ENCODE measurements at places on chromosomes 7 and 10.

GRCh38 chr10:112359606-112360307 lies 14.2 kb upstream of the ACSL5 start:
- peaks cover 12% of the 10 kb centered on the region for H3K4me1 ChIP-seq
- H3K27me3 ChIP-seq = no peaks in the 10 kb centered on the region
- no peak overlapping the region for H3K4me3 ChIP-seq
- H3K27ac ChIP-seq = peak overlapping the region; percentile 80
- no peak for DNase-seq

- H3K36me3 ChIP-seq = no peaks in the 10 kb centered on the region
- H3K4me1 ChIP-seq = no peaks in the 10 kb centered on the region
- DNase-seq = no peak
- H3K4me3 ChIP-seq = no peak overlapping the region
- H3K27me3 ChIP-seq = no peaks in the 10 kb centered on the region
These were observed 15.2 kb upstream of the C10orf67 start for GRCh38 chr10:23359692-23360380.

DNA sequence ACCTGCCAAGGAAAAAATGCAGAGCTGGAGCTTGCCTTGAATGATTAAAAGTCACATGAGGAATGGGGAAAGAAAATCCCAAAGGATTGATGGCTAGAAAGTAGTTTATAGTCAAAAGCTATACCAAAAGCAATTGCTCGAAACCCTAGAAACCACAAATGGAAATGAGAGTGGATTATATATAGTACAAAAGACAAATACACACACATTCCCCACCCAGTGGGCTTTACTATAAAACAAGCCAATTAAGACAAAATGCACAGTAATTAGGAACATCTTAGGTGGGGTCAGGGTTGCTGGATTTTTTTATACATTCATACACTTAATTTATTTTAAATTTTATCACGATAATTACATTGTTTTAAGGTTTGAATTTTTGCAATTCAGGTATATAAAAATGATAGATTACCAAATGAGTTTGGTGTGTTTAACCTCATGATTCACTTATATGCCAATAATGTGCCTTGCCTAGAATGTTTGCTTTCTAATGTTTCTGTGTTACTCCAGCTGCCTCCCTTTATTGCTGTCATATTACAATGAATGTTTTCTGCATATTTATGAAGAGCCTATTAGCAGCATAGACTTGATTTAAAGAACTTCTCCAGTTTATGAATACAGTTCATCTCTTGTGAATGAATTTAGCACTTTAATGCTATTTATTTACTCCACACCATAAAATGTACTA lies 421.3 kb downstream of the EXOC4 start:
- no peaks in the 10 kb centered on the region for H3K4me1 ChIP-seq
- no peak overlapping the region for H3K27ac ChIP-seq
- no peak for DNase-seq
- H3K27me3 ChIP-seq = no peaks in the 10 kb centered on the region
- no peaks in the 10 kb centered on the region for H3K36me3 ChIP-seq
- no peak overlapping the region for H3K4me3 ChIP-seq

GRCh38 chr10:69801094-69801433 lies 642 bp upstream of the COL13A1 start:
- no peaks in the 10 kb centered on the region for H3K36me3 ChIP-seq
- peak overlapping the region; percentile 37 for H3K4me3 ChIP-seq
- peaks cover 12% of the 10 kb centered on the region for H3K4me1 ChIP-seq
- H3K27ac ChIP-seq = no peak overlapping the region

- no peaks in the 10 kb centered on the region for H3K27me3 ChIP-seq
- H3K4me3 ChIP-seq = no peak overlapping the region
- no peaks in the 10 kb centered on the region for H3K36me3 ChIP-seq
- H3K27ac ChIP-seq = no peak overlapping the region
- no peaks in the 10 kb centered on the region for H3K4me1 ChIP-seq
- DNase-seq = no peak
These were observed 200.1 kb downstream of the DIP2C start for GRCh38 chr10:489330-489729.

- H3K4me1 ChIP-seq = no peaks in the 10 kb centered on the region
- H3K4me3 ChIP-seq = no peak overlapping the region
- H3K27ac ChIP-seq = no peak overlapping the region
- no peaks in the 10 kb centered on the region for H3K27me3 ChIP-seq
These were observed 66.0 kb upstream of the LRRC4 start for GRCh38 chr7:128097211-128097731.

GRCh38 chr7:44564606-44565005 lies 9.1 kb downstream of the DDX56 start:
- no peak overlapping the region for H3K27ac ChIP-seq
- H3K27me3 ChIP-seq = no peaks in the 10 kb centered on the region
- H3K4me3 ChIP-seq = no peak overlapping the region

GRCh38 chr7:135718219-135718618 lies 9.8 kb downstream of the SLC13A4 start:
- DNase-seq = no peak
- no peaks in the 10 kb centered on the region for H3K36me3 ChIP-seq
- H3K27me3 ChIP-seq = no peaks in the 10 kb centered on the region
- H3K4me1 ChIP-seq = no peaks in the 10 kb centered on the region

- DNase-seq = no peak
- no peak overlapping the region for H3K27ac ChIP-seq
- no peaks in the 10 kb centered on the region for H3K4me1 ChIP-seq
These were observed 305.5 kb downstream of the GPR37 start for GRCh38 chr7:124460056-124460450.

DNA sequence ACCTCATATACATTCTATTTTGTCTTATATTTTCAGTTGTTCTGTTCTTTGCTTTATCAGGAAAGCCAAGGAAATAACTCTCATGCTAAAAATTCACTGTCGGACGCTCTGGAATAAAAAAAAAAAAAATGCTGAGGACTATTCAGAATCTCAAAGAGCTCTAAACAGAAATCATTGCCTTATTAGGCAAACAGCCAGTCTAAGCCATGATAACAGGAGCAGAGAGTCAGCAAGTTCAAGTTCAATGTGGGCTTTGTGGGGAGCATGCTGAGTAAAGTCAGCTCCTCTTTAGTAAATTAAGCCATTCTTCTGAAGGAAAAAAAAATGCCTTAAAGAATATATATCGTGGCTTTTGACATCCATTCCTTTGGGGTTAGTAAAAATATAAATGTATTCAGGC lies 13.6 kb upstream of the FAM13C start:
- no peaks in the 10 kb centered on the region for H3K36me3 ChIP-seq
- no peak for DNase-seq
- H3K4me3 ChIP-seq = no peak overlapping the region
- H3K4me1 ChIP-seq = no peaks in the 10 kb centered on the region
- H3K27me3 ChIP-seq = no peaks in the 10 kb centered on the region

GRCh38 chr7:48786951-48787350 lies 137.4 kb upstream of the CDC14C start:
- H3K27ac ChIP-seq = no peak overlapping the region
- H3K36me3 ChIP-seq = no peaks in the 10 kb centered on the region
- no peak overlapping the region for H3K4me3 ChIP-seq
- no peaks in the 10 kb centered on the region for H3K4me1 ChIP-seq

GRCh38 chr7:142511801-142512200 lies 237.5 kb upstream of the PRSS1 start:
- H3K36me3 ChIP-seq = no peaks in the 10 kb centered on the region
- H3K27ac ChIP-seq = no peak overlapping the region
- peaks cover 5% of the 10 kb centered on the region for H3K4me1 ChIP-seq
- no peaks in the 10 kb centered on the region for H3K27me3 ChIP-seq
- no peak overlapping the region for H3K4me3 ChIP-seq

Measured in colonic mucosa (tissue), 4 donors.